ENCODE measurements at places on chromosomes 1 and 21. TPM values are rescaled to one million over a fixed set of nuclear protein-coding genes. Genes with fewer than 3 reads are reported as not detected.

MRTO4 gene
- 45.6 TPM for total RNA-seq

ZNF593OS gene
- total RNA-seq: not detected

SMIM1 gene
- not detected for total RNA-seq

GCSAML gene
- not detected for total RNA-seq

Measured in epithelial cell of umbilical artery (primary cell).